SK-N-SH (cell line): ENCODE measurements at places on chromosomes 13 and 19.
A peak's percentile ranks its signal among the peaks of the same experiment; 100 is the strongest.

GRCh38 chr19:15457701-15458484 lies 6.5 kb downstream of the RASAL3 start:
- no peak for DNase-seq

DNA sequence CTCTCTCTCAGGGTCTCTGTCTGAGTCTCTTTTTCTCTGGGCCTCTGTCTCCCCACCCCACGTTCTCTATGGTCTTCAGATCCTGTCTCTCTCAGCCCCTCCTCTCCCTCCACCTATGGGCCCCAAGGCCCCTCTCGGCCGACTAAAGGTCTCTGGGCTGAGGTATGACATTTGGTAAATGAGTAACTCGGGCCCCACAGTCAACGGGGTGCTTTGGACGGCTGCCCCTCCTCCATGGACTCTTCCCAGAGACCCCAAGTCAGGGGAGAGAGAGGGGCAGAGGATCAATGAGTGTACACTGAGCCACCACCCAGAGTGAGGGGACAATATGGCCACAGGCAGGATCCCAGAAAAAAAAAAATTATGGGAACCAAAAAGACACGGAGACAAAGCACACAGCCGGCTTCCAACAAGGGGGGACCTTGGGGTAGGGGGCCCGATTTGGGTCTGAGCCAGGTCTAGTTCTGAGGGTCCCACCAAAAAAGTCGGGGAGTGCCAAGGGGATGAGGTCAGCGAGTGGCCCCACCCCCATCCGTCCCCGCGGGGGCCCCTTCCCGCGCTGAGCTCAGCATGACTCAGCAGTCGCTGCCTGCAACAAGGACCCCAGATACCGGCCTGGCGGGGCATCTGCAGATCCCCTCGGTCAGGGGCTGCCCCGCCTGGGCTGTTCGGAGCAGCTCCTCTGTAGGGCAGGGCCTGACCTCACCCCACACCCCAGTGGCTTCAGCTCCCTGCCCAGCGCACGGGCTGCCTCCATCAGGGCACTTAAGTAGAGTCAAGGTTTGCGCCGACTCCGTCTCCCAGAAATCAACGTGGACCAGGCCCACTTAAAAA lies 1.5 kb upstream of the FTL start:
- no peak for DNase-seq

GRCh38 chr13:39776439-39776838 lies 121.0 kb downstream of the COG6 start:
- DNase-seq, result no peak

DNA sequence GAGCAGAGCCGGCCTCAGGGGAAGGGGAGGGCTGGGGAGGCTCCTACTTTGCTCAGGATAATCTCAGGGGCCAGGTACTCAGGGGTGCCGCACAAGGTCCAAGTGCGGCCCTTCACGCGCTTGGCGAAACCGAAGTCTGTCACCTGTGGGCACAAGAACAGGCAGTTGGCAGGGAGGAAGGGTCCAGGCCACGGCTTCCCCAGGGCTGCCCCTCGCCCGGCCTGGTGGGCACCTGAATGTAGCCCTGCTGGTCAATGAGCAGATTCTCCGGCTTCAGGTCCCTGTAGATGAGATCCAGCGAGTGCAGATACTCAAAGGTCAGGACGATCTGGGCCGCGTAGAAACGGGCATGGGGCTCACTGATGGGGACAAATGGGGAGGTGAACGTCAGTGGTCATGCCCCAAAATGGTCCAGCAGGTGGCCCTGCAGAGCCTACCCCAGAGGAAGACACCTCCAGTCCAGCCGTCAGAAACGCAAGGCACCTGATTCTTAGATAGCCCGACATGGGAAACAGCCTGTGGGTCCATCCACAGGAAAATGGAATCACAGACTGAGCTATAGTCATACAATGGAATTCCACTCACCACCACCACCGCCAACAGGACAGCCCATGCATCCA lies 7.1 kb upstream of the SAMD1 start:
- no peak for DNase-seq

DNA sequence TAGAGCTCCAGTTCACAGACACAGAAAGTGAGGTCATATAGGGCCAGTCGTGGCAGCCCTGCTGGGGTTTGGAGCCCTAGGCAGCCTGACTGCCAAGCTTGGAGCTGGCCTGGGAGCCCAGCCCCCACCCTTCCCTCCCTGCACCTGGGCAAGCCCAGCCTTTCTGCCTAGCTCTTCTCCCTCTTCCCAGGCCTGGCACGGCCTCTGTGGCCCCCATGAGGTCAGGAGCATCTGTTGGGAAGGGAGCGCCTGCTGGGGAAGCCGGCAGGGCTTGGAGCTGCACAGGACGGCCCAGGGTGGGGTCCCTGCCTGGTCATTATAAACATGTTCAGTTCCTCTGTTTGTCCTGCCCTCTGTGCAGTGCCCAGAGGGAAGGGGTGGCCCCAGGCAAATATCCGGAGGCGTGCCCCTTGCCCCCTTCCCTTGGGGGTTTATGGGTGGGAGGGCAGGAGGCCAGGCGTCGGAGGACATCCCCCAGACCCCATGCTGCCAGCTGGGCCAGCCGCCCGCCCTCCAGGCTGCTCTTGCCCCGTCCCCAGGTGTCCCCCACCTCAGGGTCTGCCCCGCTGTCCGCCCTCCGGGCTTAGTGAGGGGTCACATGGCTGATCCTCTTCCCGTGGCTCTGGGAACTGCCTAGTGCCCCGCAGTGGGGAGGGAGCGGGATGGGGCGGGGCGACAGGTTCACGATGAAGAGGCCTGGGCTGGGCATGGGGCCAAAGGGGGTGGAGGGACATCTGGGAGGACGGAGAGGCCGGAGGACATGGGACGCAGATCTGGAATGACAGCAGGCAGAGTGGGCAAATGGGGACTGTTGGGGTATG lies 30.0 kb upstream of the NCCRP1 start:
- DNase-seq, result peak; percentile 92

DNA sequence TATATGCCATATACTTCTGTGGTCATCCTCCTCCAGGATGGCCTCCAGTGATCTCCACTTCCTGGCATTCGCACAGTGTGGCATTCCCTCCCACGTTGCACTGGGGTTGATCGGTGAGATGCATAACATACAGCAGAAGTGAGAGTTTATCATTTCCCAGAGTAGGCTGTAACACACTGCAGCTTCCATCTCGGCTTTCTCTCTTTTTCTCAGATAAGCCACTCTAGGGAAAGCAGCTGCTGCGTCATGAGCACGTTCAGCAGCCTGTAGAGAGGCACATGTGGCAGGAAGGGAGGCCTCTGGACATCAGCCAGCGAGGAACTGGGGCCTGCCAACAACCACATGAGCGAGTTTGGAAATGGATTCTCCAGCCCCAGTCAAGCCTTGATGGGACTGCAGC lies 807.1 kb downstream of the DIAPH3 start:
- DNase-seq, result no peak

GRCh38 chr13:92769046-92769445 lies 457.6 kb upstream of the GPC6 start:
- no peak for DNase-seq

DNA sequence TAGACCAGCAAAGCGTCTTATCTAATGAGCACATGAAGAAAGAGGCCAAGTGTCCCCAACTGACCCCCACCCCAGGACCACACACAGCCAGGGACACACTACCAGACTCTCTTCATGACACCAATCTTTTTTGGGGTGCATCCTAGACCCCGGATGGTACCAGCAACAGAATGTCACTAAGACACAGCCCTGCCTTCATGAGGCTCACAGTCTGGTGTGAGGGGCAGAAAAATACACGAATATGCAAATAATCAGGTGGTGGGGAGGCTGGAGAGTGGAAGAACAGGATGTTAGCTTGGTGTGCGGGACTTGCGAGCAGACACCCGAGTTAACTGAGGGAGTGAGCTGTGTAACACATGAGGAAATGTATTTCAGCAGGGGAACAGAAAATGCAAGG lies 17.5 kb downstream of the AKT2 start:
- no peak for DNase-seq

GRCh38 chr13:111461445-111462149 lies 141.2 kb downstream of the TEX29 start:
- no peak for DNase-seq

- no peak for DNase-seq
Measured at GRCh38 chr13:105598529-105598928, 936.9 kb downstream of the EFNB2 start.

GRCh38 chr19:14391156-14391821 lies 10.0 kb downstream of the ADGRE5 start:
- peak; percentile 8 for DNase-seq

DNA sequence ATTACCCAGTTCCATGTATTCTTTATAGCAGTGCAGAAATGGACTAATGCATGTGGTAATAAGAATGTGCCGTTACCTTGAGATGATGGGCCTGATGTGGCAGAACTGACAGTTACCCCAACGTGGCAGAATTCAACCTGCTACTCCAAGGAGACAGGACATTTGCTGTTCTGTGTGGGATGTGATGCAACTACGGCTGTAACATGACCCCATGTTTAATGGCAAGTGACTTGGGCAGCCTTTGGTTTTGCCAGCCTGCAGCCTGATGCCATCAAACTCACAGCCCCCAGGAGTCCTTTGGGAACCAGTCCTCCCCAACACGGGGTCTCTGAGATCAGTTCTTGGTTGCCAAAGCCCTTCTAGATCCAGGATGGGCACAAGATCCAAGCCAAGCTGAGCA lies 107.3 kb downstream of the ZNF557 start:
- DNase-seq, result no peak

DNA sequence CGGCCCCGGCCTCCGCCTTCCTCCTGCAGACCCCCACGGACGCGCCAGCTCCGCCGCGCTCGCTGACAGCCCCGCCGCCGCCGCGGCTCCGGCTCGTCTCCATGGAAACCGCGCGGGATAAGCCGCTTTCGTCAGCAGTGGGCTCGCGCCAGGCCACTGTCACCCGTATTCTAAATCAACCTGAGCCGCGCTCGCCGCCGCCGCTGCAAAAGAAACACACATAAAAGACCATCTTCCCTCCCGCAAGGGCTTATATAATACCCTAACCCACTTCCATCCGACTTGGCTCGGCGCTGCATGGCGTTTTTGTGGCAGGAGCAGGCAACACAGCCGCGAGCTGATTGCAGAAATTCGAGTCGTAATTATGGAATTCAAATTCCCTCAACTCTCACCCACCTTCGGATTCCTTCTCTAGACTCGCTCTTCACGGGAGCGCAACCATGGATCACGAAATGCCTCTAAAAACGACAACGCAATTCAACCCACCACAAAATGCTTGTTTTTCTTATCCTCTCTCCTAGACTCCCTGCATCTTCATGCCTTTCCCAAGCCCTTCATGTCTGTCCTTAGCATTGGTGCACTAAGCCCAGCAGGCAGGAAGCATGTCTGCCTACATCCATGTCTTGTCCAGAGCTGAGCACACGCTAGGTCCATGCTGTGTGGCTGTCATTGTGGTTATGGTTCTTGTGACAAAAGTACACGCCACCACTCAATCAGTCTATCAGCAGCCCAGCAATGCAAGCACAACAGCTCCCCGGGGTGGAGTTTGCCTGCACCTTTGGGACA lies at the start of gene AMER2:
TSS of gene AMER2 (minus strand) at position 772 of the 786 bp plus-strand sequence. CDS start at position 103, 669 bp downstream.
- DNase-seq, result peak; percentile 75

DNA sequence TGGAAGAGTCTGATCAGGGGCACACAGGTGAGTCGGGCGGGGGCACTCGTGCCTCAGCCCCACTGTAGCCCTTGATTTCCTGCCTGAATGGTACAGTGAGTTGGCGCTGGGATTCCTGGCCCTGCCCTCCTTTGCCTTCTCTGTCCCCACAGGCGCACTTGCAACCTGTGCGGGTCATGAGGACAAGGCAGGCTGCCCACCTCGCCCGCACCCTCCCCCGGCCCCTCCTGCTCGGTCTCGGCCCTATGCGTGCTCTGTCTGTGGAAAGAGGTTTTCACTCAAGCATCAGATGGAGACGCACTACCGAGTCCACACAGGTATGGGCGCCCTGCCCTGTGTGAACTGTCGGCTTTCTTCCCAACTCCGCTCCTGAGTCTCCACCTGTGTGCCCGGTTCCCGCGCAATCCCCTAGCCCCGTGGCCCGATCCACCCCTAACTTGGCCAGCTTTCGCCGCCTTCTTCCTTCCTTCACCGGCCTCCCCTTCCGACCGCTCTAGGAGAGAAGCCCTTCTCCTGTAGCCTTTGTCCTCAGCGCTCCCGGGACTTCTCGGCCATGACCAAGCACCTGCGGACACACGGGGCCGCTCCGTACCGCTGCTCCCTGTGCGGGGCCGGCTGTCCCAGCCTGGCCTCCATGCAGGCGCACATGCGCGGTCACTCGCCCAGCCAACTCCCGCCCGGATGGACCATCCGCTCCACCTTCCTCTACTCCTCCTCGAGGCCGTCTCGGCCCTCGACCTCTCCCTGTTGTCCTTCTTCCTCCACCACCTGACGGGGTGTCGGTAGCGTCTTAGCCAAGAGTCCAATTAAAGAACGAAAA lies 1.6 kb upstream of the KMT2B start:
- DNase-seq, result peak; percentile 81

DNA sequence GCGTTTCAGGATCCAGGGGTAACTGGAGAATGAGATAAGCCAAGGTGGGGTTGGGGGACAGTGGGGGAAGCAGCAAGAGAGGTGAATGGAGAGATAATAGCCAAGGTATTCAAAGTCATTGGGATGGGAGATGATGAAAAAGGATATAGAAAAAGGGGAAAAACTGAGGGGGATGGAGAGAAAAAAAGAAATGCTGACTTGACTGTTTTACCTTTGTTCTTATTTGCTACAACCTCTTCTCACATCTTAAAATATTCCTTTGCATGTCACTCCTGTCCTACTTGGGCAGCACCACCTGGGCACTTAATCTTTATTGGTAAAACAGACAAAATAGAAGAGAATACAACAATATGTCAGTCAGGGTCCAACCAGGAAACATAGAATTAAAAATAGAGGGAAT lies 56.0 kb upstream of the FNDC3A start:
- DNase-seq, result no peak

- no peak for DNase-seq
Measured at GRCh38 chr13:75368167-75368566, 113.8 kb downstream of the TBC1D4 start.

- no peak for DNase-seq
Measured at GRCh38 chr13:27851096-27851850, 59.0 kb downstream of the GSX1 start.

- DNase-seq, result no peak
Measured at GRCh38 chr13:41500511-41500910, 43.2 kb downstream of the RGCC start.

DNA sequence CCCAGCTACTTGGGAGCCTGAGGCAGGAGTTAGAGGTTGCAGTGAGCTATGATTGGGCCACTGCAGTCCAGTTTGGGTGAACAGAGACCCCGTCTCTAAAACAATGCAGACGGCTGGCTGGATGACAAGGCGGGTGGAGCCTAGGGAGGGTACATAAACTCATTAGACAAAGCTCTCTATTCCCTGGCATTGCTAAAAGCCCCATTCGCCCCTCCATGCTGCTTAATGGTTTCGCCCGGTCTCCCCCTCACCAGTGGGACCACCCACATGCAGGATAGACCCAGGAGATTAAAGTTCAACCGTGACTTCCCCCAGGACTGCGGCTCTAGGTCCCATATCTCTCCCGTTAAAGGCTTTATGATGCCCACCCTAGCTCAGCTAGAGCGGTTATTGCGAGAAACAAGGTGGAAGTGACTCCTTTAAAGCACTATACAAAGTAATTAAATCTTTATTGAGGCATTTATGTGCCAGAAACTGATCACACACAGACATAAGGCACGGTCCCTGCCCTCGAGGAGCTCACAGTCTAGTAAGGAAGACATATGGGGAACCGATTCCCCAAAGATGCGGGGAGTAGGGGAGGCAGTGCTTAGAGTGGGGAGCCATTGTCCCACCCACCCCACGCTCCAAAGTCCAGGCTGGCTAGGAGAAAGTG lies 4.9 kb downstream of the LYPD3 start:
- no peak for DNase-seq
